ENCODE measurements at places on chromosomes 5 and 9. TPM values are rescaled to one million over a fixed set of nuclear protein-coding genes. Genes with fewer than 3 reads are reported as not detected.
A peak's percentile ranks its signal among the peaks of the same experiment; 100 is the strongest.

FOXD4 gene
- 0.73 TPM for total RNA-seq

PCDHB5 gene
- not detected for total RNA-seq

- DNase-seq: no peak
Observed at GRCh38 chr5:107457138-107457537, 213.6 kb downstream of the EFNA5 start.

DNA sequence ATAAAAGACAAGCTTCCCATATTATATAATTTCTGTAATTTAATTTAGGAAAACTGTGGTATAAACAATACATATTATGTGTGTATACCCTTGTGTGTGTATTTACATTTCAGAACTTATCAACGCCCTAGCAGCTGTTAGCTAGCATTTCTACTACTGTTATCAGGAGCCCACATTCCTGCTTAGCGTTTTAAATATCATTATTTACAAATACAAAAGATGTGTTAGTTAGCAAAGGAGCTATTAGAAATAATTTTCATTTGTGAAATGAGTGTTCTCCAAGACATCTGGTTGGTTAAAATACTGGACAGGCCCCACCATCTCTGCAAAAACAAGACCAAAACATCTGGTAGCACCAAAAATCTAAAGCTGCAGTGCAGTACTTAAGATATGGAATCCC is 48.0 kb downstream of the EPB41L4A start:
- no peak for DNase-seq

- no peak for DNase-seq
Observed at GRCh38 chr5:3394891-3395599, 200.6 kb upstream of the IRX1 start.

DNA sequence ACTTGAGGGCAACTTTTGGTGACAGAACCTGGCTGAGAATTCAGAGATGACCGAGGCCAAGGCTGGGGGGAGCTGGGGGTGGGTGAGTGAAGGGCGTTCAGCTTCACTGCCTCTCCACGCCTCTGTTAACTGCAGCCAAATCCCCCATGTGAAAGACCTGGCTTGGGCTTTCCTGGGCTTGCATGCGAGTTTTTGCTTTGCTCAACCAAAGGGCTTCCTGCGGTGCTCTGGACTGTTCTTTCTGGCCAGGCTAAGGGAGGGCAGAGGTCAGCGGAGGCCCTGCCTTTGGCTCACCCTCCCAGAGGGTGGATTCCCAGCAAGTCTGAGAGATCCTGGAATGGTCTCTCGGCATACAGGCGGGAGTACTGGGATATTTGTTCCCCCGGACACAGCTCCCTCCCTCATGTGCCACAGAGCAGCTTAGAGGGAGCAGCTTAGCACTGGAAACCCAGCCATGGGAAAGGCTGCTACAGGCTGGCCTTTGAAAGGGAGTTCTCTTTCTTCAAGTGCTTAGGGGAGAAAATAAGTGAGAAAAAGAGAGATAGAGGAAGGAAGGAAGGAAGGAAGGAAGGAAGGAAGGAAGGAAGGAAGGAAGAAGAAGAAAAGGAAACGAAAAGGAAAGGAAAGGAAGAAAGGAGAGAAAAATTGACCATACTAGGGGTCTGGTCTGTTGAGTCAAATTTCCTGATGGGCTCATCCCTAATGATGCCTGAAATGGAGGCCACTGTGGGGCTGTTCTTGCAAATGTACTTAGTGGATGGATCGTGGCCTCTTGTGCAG is 158.8 kb downstream of the FGF18 start:
- DNase-seq: no peak

GRCh38 chr9:111944241-111944866 is 47.7 kb downstream of the UGCG start:
- DNase-seq: no peak

GRCh38 chr5:178467205-178467567 is 123.0 kb downstream of the COL23A1 start:
- no peak for DNase-seq

GRCh38 chr5:100828071-100828897 is 74.8 kb downstream of the ST8SIA4 start:
- no peak for DNase-seq

- peak; percentile 68 for DNase-seq
Observed at GRCh38 chr5:61678966-61679365, 346.9 kb downstream of the ZSWIM6 start.

DNA sequence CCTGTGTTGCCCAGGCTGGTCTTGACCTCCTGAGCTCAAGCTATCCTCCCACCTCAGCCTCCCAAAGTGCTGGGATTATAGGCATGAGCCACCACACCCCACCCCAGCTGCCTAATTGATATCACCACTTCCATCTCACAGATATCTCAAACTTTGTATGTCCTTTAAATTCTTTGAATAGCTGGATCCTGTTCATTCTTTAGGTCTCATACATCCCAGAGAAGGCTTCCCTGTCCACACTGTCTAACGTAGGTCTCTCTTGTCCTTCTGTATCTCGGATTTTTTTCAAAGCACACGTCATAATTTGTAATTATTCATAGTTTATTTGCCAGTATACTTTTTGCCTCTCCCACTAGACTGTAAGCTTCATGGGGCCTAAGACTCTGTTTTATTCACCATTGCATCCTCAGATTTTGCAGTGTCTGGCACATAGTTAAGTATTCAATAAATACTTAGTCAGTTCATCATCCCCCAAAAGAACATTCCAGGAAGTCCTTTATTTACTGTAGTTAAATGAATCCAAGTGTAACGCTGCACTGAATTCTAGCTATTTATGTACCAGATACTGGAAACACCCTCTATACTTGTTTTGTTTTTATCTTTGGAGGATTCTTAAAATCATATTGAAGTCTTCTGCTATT is 10.5 kb downstream of the ARSK start:
- DNase-seq: no peak

GRCh38 chr5:113382731-113383130 is 52.1 kb downstream of the TSSK1B start:
- DNase-seq: no peak

- no peak for DNase-seq
Observed at GRCh38 chr5:14202462-14202861, 59.3 kb downstream of the TRIO start.

DNA sequence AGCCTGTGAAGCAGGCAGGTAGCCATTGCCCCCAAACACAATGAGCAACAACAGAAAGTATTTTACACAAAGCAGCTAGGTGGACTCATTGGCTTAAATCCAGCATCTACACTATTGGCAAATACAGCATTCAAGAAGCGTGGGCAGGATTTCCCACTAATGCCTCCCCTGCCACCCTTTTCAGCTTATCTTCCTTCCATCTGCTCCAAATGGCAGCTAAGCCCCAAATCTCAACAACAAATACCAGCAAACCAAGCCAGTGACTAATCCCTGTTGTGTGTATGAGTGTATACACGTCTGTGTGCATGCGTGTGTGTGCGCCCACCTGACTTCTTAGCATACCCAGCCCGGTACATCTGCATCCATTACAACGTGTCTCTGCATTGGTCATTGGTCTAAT is 151.2 kb upstream of the WWC1 start:
- no peak for DNase-seq

OR1J2 gene
- total RNA-seq: not detected

ENTPD2 gene
- 2.7 TPM for total RNA-seq

GRCh38 chr9:68547417-68547816 is 6.7 kb upstream of the TMEM252 start:
- no peak for DNase-seq

ADAMTSL2 gene
- 0.16 TPM for total RNA-seq

TMEM250 gene
- total RNA-seq: 109 TPM

DNA sequence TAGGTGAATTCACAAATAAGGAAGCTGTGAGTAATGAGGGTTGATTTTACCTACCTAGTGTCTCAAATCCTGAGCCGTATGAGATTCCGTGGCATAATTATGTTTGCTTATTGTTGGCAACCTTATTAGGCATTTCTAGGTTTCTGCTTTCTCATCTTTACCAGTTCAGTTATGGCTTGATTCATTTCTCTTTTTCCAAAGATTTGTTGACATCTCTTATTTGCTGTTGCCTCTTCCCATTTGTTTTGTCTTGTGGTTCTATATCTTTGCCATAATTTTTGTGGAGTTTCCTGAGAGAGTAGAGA is 470 bp downstream of the IL31RA start:
- DNase-seq: no peak

DNA sequence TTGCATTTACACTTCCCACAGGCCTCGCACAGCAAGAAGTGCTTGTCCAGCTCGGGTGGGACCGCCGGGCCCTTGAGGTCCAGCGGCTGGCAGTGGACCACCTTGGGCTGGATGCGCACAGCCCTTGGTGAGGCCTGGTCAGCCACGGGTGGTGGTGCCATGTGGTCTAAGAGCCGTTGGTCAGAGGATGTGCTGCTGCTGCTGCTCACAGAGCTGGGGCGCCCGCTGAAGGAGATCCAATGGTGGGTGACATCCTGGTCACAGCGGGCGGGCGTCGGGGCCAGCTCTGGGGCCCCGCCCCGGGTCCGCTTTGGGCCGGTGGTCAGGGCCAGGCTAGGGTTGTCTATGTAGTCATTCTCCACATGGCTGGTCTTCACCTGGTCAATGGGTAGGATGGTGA is 10.2 kb downstream of the SPRY4 start:
- DNase-seq: no peak

- no peak for DNase-seq
Observed at GRCh38 chr5:74480201-74480600, 160.3 kb downstream of the ENC1 start.

ADAMTS2 gene
- total RNA-seq: not detected

DNA sequence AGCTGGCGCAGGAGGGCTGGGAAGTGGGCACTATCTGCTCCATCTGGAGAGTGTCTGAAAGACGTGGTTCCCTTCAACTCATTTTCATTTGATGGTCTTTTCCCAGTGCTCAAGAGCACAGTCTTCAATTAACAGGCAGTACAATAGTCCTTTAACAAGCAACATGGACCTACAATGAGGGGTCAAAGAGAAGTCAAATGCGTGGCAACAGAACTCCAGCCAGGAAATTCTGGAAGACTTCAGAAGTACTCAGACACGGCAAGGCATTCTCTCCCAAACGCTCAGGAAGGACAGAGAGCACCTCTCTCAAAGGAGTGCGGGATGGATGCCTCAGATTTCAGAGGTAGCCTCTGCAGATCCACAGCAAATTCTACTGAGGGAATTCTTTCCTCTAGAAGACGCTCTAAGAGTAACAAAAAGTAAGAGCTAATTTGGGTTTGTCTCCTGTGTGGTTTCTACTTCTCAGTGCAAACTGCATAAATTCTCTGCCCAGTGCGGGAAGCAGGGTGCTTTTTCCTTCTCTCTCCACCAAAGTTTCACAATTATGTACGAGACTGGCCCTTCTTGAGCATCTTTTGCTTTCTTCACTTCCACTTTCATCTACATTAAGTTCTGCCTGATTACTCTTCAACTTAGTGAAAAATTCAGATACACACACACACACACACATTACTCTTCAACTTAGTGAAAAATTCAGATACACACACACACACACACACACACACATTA is 56.4 kb downstream of the LHFPL2 start:
- no peak for DNase-seq

ZNF608 gene
- 3.7 TPM for total RNA-seq

DNA sequence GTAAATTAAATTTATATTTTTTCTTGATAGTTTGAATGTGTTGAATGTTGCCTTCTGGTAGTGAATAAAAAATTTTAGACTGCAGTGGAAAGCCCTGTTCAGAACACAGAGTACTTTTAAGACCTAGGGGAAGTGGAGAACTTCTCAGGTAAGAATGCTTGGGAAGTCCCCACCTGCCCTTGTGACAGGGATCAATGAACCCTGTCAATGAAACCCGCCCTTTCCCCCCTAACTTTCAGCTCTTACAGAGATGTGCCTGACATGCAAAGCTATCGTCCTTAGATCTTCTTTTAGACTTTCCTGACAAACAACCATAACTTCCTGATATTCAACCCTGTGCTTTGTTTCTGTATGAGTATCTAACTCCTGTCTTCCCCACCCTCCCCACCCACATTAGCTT is 562.7 kb downstream of the TLE4 start:
- no peak for DNase-seq

GRCh38 chr5:15634591-15635288 is 134.8 kb downstream of the FBXL7 start:
- DNase-seq: no peak

- no peak for DNase-seq
Observed at GRCh38 chr9:88362681-88363080, 25.6 kb upstream of the SPIN1 start.

GRCh38 chr9:85927076-85927475 is 13.9 kb upstream of the NAA35 start:
- DNase-seq: no peak

DNA sequence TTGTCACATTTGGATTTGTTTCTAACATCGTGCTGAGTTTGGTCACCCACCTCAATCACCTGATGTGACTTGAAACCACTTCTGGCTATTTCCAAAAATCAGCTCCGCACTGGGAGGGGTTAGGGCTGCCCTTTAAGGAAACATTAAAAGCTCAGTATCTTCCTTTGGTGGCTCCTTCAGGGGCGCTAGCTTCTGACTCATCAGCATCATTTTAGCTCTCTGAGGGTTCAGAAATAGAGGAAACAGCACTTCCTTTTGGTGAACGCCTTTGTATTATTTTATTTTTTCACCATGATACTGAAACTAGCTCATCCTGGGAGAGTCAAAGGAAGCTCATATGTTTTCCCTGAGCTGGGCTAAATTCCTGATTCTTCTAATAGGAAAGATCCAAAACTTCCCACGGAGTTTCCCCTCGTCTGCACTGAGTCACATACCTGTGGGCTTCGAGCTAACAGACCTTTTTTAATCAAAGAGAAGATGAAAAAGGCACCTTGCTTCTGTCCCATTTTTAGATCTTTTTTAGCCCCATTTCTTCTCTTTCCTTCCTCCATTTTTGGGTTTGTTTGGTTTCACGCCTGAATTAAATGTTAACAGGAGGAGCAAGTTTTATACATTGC is 48.2 kb downstream of the ROPN1L start:
- no peak for DNase-seq

ANKDD1B gene
- total RNA-seq: 0.44 TPM

GRCh38 chr5:139600336-139600949 is 39.3 kb downstream of the UBE2D2 start:
- no peak for DNase-seq

All from HT-29 (cell line).